ENCODE measurements at places on chromosomes 7 and 10.

GRCh38 chr10:72077275-72077990 is 10.9 kb downstream of the SPOCK2 start:
- no peak for DNase-seq

DNA sequence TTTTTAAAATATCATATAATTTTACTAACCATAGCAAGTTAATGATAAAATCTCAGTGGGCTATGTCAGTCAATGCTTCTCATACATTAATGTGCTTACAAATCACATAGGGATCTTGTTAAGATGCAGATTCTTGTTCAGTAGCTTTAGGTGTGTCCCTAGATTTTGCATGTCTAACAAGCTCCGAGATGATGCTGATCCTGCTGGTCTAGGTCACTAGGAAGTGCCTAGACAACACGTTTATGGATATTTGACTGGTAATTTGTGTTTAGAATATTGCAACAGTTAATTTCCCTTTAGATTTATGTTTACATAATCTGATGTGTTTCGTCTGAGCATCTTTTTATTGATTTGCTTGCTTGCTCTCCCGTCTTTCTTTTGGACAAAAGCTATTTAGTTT is 12.7 kb downstream of the AHR start:
- no peak for DNase-seq

DNA sequence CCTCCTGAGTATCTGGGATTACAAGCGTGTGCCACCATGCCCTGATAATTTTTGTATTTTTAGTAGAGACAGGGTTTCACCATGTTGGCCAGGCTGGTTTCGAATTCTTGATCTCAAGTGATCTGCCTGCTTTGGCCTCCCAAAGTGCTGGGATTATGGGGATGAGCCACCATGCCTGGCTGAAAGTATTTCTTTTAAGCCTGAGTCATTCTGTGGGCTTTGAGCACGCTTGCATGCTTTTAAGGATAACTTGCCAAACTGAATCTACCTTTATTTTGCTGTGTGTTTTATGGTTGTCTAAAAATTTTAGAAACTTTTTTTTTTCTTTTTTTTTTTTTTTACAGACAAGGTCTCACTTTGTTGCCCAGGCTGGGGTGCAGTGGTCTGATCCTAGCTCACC is 33.2 kb downstream of the CNNM2 start:
- no peak for DNase-seq

GRCh38 chr7:132234711-132235110 is 341.6 kb downstream of the PLXNA4 start:
- DNase-seq: no peak

- no peak for DNase-seq
Observed at GRCh38 chr10:103153302-103154197, 39.5 kb downstream of the NT5C2 start.

- DNase-seq: no peak
Observed at GRCh38 chr7:141752634-141753033, 11.3 kb upstream of the TAS2R3 start.

DNA sequence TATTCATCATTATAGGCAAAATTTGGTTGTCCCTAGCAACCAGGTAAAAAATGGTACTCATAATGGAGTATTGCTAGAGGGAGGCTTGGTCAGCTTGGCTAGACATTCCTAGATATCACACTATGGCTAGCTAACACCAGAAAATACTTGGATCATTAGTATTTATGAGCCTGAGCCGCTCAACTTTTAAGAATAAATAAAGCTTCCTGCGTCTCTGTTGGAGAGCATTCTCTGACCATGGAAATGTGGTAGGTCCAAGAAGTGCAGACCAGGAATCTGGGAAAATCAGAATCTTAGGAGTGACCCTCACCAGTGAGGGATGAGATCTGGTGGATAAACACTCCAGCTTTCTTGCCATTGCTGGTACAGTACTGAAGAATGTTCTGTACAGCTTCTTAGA is 157.6 kb upstream of the AGR3 start:
- no peak for DNase-seq

GRCh38 chr10:29319205-29319781 is 30.4 kb downstream of the LYZL1 start:
- DNase-seq: no peak

DNA sequence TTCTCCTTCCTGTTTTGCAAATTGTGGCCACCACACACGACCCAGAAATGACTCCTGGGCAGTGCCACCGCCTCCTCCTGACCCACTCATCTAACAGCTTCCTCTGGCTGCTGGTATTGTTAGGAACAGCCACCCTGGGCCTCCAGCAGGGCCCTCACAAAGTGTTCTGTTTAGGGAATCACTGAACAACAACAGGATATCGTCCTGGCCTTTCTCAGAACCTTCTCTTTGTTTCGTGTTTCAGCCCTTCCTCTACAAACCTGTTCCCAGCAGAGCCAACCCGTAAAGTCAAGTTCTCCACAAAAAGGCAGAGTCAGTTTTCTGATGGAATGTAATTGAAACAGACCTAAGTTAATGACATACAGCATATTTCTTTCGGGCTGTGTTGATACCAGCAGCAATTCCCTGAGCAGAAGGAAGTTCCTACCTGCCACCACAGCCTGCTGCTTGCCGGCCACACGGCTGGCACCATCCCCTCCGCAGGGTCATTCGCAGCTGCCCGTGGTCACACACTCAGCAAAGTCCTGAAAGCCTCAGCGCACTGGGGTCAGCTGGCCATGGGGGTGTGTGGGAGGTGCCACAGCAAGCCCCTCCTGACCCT is 91.7 kb upstream of the PITRM1 start:
- no peak for DNase-seq

- DNase-seq: no peak
Observed at GRCh38 chr7:93218997-93219827, 7.1 kb downstream of the HEPACAM2 start.

DNA sequence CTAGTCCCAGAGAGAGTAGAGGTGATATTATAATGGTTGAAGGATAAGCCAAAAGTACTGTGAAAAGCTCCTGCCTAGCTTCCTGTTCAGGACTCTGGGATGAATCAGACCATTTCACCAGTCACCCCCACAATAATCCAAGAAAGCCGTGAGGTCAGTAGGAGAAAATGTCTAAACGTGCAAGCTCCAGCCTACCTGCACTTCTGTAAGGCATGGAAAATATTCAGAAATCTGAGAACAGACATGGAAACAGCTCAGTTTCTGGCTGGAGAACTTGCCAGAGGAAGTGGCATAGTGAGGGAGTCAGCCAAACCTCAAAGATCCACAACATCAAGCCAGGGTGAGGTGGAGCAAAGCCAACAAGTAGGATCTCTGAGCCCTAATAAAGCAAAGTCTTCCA is 58.2 kb downstream of the ELAPOR2 start:
- no peak for DNase-seq

- no peak for DNase-seq
Observed at GRCh38 chr7:112143582-112143981, 62.6 kb downstream of the DOCK4 start.

DNA sequence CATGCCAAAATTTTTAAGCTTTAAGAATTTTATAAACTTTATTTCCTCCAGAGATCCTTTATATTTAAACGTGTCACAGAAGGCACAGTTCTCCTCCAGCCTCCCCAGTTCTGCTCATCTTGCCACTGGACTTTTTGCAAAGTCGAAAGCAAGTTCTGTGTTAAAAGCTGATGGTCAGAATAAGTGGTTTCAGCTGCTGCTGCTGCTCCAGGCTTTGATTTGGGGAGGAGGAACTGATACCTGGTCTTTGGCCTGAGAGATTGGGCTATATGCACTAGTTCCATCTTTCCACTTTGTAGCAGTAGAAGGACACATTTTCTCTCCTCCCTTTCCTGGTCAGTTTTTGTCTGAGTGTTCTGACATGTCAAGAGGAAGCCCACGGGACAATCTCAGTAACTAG is 435.9 kb upstream of the PHF14 start:
- no peak for DNase-seq

DNA sequence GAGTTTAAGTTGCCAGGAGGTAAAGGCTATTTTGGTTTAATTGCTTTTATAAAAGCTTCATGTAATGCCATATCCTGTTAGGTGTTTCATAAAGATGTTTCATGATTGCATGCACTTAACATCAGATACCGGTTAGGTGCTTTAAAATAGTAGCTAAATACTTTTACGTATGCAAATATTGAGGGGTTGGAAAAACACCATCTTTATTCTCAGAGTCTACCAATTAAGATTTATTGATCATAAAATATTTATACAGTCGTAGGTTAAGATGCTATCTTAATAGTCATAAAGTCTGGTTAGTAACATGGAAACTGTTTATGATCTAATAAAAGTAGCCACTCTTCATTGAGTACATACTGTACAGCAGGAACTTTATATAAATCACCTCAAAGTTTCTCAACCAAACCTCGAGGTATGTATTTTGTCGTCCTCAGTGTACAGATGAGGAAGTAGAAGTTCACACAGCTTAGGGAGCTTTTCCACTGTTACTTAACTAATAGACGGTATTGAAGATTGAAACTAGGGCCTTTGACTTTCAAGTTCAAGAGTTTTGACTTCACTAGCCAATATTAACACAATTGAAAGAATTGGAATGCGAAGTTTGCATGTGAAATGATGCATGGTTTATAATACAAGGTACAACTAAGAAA is 897.1 kb downstream of the GATA3 start:
- no peak for DNase-seq

- peak; percentile 99 for DNase-seq
Observed at GRCh38 chr10:73908853-73909539, 1.9 kb upstream of the PLAU start.

- DNase-seq: no peak
Observed at GRCh38 chr10:130512936-130513335, 376.7 kb downstream of the GLRX3 start.

DNA sequence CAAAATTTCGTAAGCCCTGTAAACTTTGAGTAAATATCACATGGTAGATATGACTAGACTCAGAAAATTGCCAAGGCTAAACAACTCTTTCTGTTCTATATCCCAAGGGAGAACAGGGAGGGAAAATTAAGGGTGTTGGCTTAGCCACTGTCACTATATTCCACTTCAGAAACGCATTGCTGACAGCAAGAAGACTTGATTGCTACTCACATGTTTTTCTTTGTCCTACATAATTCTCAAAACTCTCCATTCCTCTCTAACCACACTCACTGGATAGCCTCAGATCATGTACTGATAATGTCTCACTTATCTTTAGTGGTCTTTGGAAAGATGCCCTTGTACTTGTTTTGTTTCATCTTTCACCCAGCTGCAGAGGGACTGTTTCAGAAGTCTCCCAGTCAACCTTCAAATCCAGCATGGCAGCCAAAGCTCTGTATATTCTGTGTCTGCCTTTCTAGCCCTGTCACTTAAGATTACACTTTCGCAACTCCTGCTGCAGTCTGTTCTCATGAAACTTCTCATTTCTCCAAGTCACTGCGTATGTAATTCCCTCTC is 582.4 kb upstream of the FZD8 start:
- DNase-seq: no peak

GRCh38 chr10:132926070-132926469 is 16.3 kb downstream of the CFAP46 start:
- no peak for DNase-seq

- DNase-seq: no peak
Observed at GRCh38 chr7:137925091-137925490, 76.8 kb downstream of the CREB3L2 start.

GRCh38 chr10:44874166-44874565 is 37.0 kb upstream of the TMEM72 start:
- DNase-seq: no peak

DNA sequence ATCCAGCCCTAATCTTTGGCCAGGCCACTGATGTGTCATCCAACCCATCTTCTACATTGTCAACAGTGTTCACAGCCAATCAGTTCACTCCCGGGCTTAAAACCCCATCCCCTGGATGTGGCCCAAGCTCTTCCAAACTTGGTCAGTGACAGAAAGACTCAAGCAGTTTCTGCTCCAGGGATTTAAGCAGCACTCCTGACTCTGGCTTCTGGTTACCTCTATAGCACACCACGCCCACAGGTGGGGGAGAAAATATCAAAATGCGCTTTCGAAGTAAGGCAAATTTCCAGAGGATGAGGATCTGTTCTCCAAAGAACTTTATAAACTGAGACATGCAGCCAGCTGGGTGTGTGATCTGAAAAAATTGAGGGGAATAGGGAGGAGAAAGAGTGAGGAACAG is 35.9 kb downstream of the DENND11 start:
- DNase-seq: no peak

- peak; percentile 72 for DNase-seq
Observed at GRCh38 chr7:130853503-130854279, 119.7 kb upstream of the KLF14 start.

GRCh38 chr7:44394636-44395035 is 69.2 kb upstream of the CAMK2B start:
- no peak for DNase-seq

DNA sequence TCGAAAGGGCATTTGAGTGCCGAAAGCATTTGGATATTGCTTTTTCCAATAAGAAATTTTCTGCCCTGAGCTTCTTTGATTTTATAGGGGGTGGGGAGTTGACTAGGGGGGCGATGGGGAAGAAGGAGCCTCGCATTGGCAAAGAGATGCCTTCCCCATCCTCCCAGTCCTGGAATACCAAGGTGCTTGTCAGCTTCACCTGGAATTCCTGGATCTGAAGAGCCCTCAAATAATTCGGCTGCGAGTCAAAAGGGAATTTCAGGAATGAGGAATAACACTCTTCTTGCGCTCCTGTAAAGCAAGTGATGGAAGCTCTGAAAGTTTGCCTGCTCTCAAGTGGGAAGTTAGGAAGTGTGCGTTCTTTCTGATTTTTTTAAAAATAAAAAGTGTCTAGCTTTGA is 7.3 kb downstream of the NXPH1 start:
- no peak for DNase-seq

DNA sequence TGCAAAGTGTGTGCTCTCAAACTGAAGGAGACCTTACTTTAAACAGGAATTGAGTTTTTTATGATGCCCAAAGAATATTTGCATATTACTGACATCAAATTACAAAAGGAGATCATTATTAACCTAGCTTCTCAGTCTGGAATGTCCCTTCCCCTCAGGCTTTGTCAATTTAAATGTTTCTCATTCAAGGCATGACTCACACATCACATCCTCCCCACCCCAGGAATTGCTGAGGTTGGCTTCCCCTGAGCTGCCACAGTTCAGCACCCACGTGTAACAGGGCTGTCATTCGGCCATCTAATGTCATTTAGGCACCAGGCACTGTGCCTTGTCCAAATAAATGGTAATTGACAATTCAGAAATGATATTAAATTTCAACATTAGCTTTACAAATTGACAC is 305.9 kb upstream of the MGMT start:
- DNase-seq: no peak

DNA sequence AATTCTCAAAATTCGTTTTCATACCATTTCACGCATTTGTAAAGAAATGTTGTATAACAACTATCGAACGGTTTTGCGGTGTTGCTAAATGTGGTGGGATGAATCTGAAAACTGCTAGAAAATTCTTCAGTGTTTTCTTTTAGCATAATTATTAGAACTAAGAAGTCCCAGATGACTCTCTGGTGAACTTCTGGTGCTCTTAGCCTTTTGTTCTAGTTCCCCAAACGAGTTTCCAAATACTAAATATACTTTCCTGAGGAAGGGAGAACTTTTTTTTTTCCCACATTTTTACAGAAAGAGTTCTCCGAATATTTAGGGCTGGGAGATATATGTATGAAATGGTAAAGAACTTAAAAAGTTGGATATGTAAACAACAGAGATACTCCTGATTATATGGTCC is 82.5 kb downstream of the ICA1 start:
- DNase-seq: no peak

- no peak for DNase-seq
Observed at GRCh38 chr10:15141136-15142054, 27.1 kb downstream of the NMT2 start.
